Stimulated activated CD4-positive, alpha-beta T cell treated with anti-CD3 and anti-CD28 coated beads, Interleukin-12 subunit alpha, Interleukin-12 subunit beta, amount 100 ng/mL, for 4 hours (primary cell): ENCODE measurements at places on chromosomes 7 and 10.

DNA sequence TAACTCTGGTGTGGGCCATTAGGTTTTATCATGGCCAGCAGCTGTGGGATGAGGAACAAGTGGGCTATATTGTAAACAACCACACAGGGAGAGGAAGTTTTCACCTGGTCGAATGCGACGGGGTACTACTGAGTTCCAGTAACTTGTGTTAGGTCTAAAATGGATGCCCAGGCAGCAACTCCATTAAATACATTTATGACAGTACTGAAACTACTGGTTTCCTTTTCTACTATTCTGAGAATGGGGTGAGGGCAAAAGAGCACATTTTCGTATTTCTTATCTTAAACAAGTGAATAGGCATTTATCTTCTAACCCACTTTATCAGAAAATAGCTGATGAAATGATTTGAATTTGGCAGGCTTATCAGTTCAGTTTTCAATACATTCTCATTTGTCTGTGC is 109.7 kb downstream of the C1GALT1 start:
- no peak for DNase-seq

DNA sequence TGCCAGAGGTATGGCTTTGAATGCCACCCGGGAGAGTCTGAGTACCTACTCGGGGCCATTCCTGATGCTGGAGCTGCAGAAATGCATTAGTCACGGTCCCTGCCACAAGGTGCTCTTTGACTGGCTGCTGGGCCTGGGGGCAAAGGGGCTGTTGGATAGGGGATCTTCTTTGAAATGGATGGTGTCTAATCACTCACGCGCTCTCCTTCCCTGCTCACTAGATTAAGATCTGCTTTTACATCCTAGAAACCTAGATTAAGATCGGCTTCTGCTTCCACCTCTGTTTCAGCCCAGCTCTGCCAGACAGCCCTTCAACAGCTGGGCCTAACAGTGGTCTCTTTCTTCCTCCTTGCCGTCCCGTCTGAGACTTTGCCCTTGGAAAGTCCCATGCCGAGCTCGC is 57.2 kb downstream of the PAX2 start:
- DNase-seq = no peak

DNA sequence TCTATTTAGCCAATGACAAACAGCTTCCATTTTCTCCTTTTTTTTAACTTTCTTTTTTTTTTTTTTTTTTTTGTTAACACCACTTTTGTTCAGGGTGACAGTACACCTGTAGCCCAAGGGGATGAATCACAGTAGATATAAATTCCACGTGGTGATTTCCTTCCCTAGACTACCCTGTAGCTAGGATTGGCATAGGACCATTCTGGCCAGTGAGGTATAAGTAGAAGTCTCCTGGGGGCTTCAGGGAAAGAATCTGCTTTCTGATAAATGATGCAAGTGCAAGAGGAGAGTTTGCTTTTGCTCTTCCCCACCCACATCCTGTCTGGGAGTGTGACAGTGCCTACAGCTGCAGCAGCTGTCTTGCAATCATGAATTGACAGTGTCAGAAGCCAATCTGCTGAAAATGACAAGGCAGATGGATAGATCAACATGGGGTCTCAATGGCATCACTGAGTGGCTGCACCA is 63.2 kb upstream of the TOMM7 start:
- DNase-seq = peak; percentile 51

DNA sequence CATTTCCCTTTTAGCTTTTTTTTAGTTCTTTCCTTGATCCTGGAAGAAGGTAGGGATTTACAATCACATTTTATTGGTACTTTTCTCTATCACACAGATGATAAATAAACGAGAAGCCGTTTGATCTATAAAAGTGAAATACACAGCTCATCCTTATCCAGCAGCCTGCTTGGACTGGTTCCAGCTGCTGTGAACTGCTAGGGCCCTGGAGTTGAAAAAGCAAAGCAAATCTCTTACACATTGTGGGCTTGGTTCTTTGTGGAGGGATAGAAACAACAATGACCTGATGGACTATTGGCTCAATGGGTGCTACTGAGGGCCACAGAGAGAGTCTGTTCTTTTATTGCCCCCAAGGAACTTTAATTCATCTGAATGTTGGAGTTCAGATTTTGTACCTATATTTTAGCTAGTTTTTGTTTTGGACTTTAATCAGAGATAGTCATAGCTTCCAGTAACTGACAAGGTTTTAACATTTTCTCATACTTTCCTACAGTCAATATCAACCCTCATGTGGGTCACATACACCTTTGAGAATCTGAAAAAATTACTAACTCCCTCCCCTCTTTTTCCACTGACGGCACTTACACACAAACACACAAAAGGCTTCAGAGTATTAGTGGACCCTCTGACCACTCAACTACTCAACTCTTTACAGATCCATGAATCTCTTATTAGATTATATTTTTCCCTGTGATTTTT is 91.6 kb upstream of the CCDC6 start:
- DNase-seq = no peak

GRCh38 chr7:28748346-28748745 is 209.8 kb downstream of the TRIL start:
- DNase-seq = no peak

GRCh38 chr7:154412105-154412504 is 359.9 kb downstream of the DPP6 start:
- DNase-seq = no peak

DNA sequence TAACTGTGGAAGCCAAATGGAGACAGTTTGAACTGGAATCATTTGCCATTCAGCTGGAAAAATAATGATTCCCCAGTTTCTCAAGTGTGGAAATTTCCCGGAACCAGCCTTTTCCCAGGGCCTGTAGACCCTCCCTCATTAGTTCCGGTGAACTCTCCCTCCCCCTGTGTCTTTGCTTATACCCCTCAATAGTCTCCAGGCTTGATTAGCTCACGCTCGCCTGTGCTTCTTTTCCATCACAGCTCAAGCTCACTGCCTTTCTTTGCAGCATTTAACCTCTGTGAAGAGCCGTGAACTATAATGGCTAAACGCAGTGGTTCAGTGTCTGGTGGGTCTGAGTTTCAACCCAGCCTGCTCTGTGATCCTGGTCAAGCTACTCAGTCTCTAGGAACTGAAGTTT is 690.8 kb downstream of the INHBA start:
- DNase-seq = no peak

DNA sequence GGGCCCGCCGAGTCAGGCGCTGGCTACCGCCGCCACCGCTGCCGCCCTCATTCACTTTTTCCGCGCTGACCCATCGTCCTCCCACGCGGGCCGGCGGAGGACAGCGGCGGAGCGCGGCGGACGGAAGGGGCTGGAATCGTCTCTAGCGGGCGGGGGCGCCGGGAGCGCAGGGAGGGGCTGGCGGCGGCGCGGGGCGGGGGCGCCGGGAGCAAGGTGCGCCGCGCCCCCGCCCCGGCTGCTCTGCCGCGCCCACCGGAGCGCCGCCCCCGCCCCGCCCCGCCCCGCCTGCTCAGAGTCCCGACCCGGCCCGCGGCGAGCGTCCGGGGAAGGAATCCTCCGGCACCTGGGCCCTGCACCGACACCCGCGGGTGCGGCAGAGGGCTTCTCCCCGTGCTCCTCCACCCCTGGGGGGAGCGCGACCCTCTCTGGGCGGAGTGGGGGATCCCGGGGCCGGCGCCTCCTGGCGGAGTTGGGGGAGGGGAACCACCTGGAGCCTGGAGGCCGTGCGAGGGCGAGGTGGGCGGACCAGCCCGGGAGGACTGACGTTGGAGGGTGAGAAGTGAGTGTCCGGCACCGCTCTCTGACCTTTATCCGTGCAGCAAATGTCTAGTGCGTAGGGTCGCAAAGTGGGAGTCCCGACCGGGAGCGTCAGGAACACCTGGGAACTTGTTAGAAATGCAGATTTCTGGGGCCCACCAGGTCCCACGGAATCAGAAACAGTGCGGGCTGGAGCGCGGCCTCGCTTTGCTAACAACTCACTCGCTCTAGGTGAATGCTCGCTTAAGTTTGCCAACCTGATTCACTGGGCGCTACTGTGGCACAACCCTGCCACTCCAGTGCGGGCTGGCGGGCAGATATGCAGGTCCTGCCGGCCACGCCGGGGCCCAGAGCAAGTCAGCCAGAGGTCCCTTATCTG is at the start of gene COBL:
COBL (minus strand) TSS at position 144 of the 916 bp plus-strand sequence. CDS start 176 bp downstream, outside the sequence.
- DNase-seq = no peak

DNA sequence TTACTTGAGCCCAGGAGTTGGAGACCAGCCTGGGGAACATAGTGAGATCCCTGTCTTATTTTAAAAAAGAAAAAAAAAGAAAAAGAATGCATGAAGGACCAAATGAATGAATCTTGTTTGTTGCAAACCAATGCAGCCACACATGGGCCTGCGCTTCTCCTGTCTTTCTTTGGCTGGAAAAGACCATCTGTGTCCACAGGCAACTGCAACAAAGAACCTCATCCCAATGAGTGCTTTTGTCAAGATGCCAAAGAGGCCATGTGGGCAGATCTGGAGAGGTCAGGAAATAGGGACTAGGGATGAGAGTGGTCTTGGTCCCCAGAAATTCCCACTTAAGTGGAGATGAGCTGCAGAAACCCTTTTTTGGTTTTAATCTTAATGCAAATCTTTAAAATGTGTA is 49.8 kb upstream of the DUSP5 start:
- DNase-seq = no peak

DNA sequence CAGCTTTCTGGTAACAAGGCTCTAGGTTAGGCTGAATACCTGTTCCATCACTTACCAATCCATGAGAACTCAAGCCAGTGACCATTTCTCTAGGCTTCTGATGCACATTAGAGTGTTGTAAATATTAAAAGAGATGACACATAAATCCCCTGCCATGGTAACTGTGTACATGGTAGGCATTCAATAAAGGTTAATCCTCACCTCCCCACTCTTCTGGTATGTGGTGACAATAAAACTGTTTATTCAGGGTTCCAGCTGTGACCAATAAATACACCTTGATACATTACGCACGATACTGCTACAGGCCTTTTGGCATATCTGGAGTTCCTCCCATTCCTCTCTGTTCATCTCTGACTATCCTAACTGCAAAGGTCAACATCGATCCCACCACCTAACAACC is 171.9 kb downstream of the SRPK2 start:
- DNase-seq = no peak

DNA sequence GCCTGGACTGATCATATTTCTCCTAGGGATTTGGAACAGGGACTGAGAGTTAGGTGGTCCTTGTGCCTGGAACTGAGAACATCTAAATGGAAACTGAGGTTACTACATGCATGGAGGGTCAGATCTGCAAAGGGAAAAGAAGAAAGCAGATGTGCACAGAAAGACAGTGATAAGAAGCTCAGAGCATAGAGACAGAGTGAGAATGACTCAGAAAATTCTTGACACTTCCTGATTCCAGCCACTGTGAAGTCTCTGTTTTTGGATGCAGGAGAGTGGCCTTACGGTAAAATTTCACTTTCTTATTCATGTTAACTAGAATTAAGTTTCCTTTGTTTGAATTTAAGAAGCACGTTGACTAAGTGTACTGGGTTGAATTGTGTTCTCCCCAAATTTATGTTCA is 241.7 kb downstream of the TMEM26 start:
- DNase-seq = no peak

DNA sequence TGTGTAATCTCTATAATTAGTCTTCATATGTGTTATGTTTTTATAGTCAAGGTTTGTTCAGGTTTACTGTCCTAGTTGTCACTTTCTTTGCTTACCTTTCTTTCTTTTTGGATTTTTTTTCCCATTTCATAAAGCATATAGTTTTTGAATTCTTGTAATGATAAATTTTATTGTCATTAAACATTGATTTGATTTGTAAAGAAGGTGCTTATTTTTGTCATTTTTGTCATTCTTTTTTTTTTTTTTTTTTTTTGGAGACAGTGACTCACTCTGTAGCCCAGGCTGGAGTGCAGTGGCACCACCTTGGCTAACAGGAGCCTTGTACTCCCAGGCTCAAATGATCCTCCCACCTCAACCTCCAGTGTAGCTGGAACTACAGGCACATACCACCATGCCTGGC is 9.6 kb upstream of the MINDY3 start:
- DNase-seq = no peak

- no peak for DNase-seq
Measured at GRCh38 chr10:23053036-23053435, 42.3 kb upstream of the MSRB2 start.

DNA sequence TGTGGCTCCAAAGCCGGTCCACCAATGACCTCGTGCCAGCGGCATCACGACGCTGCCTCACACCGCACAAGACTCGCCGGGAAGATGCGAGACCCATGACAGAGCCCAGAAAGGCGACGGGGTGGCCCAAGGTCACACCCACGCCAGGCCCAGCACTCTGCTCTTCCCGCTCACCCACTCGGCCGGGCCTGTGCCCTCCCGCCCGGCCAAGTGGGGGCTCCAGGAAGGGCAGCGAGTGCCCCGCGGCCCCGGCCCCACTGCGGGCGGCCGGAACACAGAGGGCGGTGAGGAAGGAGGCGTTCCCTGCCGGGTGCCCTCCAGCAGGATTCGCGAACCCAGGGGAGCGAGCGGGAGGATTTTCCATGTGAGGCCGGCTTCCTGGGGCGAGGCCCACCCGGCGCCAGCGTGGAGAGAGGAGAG is 56.3 kb downstream of the PDGFA start:
- no peak for DNase-seq

DNA sequence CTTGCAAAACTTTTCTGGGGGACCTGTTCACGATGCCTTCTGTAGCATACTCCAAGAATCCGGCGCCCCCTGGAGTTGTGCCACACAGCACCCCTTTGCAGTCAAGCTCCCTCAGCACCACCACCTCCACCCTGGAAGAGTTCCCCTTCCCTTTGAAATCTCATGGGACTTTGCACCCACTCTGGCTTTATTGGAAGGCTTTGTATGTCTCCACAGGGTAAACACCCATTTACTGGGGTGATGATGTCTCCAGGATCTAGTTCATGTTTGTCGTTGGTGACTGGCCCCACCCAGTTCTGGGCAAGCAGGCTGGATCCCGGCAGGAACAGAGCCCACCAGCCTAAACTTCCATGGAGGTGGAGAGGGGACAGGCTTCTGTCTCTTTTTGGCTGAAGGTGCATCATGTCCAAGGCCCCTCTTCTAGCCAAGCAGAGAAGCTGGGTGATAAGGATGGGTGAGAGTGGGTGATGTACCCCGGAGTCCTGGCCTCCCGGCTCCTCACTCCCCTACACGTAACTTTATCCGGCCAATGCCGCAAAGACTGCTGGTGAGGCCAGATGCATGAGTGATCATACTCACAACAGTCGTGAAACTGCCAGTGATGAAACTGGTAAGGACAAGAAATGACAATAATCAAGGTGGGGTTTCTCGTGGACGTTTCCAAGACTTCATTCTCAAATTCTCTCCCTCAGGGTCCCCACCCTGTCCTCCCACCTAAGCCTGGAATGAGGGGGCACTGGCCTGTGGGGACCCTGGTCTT is 695 bp upstream of the CLDN4 start:
- DNase-seq = no peak

DNA sequence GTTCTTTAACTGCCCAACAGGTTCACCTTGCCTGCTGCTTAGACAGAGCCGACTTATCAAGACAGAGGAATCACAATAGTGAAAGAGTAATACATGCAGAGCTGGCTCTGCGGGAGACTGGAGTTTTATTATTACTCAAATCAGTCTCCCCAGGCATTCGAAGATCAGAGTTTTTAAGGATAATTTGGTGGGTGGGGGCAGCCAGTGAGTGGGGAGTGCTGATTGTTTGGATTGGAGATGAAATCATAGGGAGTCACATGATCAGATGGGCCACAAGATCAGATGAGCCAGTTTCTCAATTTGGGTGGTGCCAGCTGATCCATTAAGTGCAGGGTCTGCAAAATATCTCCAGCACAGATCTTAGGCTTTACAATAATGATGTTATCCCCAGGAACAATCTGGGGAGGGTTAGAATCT is 131.3 kb downstream of the AKR1D1 start:
- DNase-seq = no peak
